ENCODE measurements at places on chromosomes 3 and 15.

DNA sequence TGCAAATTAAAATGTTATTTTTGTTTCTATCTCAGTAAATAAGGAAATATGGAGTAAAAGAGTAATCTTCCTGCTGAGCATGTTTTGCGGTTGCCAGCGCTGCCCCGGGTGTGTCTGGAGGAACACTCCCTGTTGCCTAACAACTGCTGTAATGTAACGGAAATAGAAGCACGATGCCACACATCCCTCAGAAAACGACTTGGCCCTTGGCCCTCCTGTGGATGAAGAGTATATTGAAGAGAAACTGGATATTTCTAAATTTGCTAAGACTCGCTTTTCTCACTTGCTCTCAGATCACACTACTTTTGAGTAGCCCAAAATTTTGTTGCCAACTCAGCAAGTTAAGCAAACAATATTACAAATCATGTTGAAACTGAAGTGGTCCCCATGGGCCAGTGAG, 18.9 kb downstream of the CX3CR1 start:
- DNase-seq = peak; percentile 79

- no peak for DNase-seq
Measured at GRCh38 chr15:47432826-47433225, 284.5 kb upstream of the SEMA6D start.

- DNase-seq = no peak
Measured at GRCh38 chr3:191348098-191348497, 17.8 kb upstream of the UTS2B start.

GRCh38 chr3:161498259-161498921, 1.8 kb downstream of the OTOL1 start:
- DNase-seq = no peak

DNA sequence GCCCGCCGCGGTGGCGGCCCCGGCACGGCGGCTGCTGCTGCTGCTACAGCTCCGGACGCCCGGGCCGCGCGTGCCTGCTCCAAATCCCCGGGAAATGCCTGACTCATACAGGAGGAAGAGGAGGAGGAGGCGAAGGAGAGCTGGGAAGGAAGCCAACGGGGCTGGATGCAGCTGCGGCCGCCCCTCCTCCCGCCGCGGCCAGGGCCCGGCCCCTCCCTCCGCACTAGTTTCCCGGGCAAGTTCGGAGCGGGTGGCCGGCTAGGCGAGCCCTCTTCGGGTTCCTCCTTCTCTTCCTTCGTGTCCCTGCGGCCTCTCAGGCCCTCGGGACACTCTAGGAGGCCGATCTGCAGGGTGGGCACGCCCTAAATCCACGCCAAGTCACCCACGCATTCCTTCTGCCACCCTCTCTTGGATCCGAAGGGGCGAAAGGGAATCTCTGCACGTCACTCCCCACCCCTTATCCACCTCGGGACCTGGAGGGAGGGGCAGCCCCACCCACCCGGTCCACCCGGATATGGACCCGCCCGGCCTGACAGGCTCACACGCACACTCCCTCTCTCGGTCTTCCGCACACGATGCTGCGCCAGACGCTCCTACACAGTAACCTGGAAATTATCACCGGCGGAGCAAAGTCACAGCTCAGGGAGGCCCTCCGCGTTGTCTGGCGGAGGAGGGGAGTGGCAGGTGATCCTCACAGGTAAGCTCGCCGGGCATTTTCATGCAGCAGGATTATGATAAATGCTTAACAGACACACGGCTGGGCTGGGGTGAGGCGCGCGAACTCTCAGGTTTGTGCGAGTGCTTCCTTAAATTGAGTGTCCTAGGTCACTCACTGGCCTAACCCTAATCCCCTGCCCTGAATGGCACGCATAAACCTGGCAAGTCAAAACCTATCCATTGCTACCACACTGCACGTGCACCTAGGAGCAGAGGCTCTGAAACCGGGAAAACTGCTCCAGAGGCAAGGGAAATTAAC, at the start of the genes OSBPL10 and ZNF860:
Gene OSBPL10 (minus strand): TSS at position 57 of the 976 bp plus-strand sequence. CDS start 83 bp downstream, outside the sequence.
Gene ZNF860 (plus strand): TSS at position 545 of the 976 bp plus-strand sequence. CDS start 7,330 bp downstream, outside the sequence.
- peak; percentile 86 for DNase-seq

- no peak for DNase-seq
Measured at GRCh38 chr15:89874926-89875564, 18.7 kb downstream of the AP3S2 start.

GRCh38 chr3:100492059-100493006, at the start of gene TMEM45A:
TMEM45A (plus strand) TSS chr3:100492619; CDS start chr3:100555212, 62,593 bp downstream.
- DNase-seq = peak; percentile 94

GRCh38 chr3:49639551-49639950, 34.6 kb upstream of the APEH start:
- DNase-seq = no peak

DNA sequence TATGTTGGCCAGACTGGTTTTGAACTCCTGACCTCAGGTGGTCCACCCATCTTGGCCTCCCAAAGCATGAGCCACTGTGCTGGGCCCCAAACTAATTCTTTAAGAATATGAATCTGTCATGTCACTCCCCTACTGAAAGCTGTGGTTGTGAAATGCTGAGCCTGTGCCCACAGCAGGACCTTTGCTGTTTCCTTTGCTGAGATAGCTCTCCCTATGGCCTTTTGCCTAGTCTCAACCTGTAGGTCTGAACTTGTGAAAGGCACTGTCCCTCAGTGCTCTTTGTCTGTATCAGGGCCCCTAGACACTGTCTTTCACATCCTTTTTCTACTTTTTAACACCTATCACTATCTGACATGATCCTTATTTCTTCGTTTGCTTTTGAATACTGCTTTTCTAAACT, 62.7 kb upstream of the CCR4 start:
- no peak for DNase-seq

GRCh38 chr15:63626955-63627354, 29.8 kb downstream of the FBXL22 start:
- DNase-seq = no peak

- no peak for DNase-seq
Measured at GRCh38 chr3:49100046-49100615, 4.4 kb downstream of the QARS1 start.

DNA sequence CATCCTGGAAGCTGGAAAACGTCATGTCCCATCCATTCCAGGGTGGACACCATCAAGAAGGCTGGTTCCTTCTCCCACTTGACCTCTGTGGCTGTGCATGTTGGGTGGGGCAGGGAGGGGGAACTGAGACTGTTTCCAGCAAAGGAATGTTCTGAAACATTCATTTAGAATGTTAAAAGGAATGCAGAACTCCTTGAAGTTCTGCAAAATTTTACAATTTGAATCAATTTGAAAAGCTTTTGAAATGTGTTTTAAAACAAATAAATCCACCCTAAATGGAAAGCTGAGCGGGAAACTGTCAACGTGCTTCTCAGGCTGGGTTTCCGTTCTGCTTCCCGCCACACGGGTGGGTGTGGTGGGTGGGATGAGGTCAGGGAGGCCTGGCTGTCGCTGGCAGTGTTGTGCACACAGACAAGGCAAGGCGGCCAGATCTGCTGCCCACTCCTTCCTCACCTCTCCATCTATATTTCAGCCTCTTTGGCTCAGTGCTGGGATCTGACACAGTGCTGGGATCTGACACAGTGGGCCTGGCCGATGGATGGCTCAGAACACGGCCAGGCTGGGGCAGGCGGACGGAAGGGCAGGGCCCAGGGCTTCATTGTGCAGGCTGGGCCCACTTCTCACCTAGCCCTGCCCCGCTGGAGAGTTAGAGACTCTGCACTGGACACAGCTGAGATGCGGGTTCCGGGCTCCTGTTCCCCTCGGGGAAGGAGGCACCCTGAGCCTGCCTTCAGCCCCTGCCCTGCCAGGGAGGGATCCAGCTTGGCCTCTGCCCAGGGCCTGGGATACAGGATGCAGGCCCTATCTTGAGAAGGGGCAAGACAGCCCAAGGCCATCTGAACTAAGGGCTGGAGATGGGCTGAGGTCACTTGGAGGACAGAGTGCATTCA, 110.4 kb downstream of the TMEM266 start:
- DNase-seq = no peak

- DNase-seq = no peak
Measured at GRCh38 chr3:143657391-143657790, 190.9 kb downstream of the SLC9A9 start.

GRCh38 chr3:56443372-56443771, 24.9 kb downstream of the ERC2 start:
- no peak for DNase-seq

- DNase-seq = no peak
Measured at GRCh38 chr15:50850003-50850402, 58.5 kb upstream of the AP4E1 start.

DNA sequence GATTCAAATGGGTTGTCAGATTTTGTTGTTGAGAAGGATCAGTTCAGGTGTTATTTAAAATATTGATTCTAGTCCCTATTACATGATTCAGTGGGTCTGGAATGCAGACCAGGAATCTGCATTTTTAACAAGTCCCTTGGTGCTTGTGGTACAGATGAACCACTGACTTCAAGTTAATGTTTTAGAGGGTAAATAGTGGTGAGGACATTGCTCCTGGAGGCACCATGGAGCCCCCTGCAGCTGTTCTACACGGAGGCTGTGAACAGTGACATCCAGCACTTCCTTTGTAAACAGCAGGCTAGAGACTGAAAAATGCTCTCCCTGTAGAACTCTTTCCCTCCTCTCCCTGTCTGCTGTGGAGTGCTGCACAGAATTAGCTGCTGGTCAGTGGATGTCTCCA, 4.8 kb upstream of the FSIP1 start:
- DNase-seq = no peak

DNA sequence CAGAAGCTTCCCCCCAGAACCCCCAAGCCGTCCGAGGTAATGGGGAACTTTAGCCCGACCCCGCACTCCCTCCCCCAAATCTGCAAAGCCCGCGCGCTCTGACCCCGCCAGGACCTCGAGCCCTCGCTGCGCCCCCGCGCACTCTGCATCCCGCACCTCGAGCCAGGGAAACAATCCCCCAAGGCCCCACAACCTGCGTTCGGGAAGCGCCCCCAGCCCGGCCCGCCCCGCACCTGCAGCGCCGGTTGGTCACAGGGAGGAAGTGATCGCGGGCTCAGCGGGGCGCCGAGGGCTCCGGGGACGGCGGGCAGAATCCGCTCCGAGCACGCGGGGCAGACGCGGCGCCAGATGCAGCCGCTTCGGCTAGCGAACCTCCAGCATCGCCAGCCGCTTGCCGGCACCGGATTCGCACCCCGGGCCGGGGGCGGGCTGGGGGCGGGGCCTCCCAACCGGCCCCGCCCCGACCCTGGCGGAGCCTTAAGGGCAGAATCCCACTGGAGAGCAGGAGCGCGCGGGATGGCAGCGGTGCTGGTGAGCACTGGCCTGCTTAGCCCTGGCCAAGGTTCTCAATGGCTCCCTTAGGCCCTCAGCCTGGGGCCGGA, at the start of gene CAMKV:
Gene CAMKV (minus strand): TSS at position 382 of the 602 bp plus-strand sequence. CDS start 7,518 bp downstream, outside the sequence.
- no peak for DNase-seq

DNA sequence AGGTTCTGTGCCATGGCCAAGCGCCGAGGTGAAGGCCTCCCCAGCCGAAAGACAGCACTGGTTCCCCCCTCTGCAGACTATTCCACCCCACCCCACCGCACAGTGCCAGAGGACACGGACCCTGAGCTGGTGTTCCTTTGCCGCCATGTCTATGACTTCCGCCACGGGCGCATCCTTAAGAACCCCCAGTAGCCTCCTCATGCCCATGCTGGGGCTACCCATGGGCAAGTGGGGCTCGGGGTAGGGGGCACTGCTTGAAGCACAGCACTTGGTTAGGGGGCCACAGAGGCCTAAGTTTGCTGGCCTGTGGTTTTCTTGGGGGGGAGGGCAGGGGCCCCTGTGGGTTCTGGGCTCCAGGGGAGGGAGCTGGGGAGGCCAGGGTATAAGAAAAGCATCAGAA, 4.8 kb upstream of the CHST14 start:
- DNase-seq = no peak

DNA sequence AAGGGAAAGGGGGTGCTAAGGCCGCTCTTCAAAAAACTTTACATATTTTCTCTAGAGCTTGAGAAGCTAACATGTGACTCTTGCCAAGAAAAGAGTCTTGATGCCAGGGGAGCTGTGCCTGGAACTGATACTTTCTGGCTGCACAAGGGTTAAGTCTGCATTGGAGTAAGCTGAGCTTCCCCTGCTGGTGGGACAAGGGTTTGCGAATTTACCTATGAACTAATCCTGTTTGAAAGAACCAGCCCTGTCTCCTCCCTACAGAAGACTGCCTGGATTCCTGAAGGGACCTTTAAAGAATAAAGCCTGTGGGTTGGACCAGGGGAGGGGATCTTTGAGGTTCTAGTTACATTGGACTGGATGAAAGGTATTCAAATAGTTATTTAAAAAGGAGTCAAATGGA, 58.3 kb upstream of the EPHA3 start:
- no peak for DNase-seq

- no peak for DNase-seq
Measured at GRCh38 chr15:36978625-36979024, 121.7 kb downstream of the MEIS2 start.

DNA sequence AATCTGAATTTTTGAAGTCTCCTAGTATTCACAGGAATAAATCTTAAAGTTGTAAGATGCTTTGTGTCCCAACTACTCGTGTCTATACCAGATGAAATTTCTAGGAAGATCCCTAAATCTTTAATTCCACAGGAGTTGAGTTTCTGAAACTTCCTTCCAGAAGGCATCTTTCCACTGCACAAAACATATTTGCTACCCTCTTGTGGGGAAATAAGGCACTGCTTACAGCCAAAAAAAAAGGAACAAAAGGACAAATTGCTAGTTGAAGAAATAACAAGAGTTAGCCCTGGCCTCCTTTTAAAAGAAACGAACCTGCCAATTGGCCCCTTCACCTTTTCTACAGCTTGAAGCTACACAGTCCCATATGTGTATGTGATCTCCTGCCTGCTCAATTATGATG, 54.0 kb downstream of the TAFA4 start:
- DNase-seq = no peak

- no peak for DNase-seq
Measured at GRCh38 chr3:42905740-42906069, 237 bp upstream of the ZNF662 start.

DNA sequence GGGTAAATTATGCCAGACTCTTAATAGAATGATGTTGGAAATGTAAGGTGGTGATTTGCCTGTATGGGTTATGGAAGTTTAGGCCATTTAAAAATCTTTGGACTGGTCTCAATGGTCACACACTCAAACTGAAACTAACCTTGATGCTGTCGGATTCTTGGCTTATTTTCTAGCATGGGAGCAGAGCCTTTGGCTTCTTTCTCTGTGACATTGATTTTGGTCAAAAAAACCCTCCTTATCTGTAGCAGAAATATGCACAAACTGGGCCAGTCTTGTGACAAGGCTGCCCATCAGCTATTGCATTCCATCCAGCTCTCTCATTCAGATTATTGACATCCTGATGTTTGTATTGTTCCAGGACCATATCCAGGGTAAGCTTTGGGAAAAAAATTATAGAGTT, 35.9 kb downstream of the ARPP21 start:
- DNase-seq = no peak

GRCh38 chr3:29764603-29765254, 483.9 kb downstream of the RBMS3 start:
- peak; percentile 69 for DNase-seq

DNA sequence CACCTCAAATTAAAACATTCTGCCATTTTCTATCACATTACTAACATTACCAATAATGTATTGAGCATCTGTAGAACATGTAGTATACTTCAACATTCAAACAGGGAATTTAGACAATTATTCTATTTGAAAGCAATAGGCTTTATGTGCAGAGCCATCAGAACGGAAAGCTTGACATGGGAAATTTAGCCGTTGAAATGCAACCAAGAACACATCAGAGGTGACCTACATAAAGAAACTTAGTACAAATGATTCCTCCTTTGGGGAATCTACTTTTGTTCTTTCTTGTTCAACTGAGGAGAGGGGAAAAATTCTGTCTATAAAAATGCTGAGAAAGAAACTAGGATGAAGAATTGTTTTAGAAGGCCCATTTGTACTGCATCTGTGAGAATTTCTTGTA, 38.6 kb upstream of the RBMS3 start:
- no peak for DNase-seq

- DNase-seq = peak; percentile 20
Measured at GRCh38 chr3:157231071-157231470, 71.1 kb upstream of the CCNL1 start.

GRCh38 chr15:78739996-78740903, 71.0 kb downstream of the ADAMTS7 start:
- DNase-seq = no peak

All from AG09319 (cell line).